ENCODE measurements at places on chromosomes 7 and 10.

DNA sequence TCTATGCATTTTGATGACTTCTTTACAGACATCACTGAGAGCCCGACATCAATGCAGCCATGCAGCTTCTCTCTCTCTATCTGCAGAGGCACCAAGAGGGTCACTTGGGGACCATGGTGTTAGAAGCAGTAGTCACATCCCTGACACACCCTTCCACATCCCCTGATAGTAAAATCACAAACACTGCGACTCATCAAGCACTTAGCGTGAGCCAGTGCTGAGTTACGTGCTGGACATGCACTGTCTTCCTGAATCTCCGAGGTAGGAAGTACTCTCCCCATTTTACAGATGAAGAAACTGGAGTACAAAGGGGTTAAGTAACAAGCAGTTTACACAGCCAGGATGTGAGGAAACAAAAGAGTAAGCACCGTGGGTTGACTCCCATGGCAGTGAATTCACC, 109.2 kb downstream of the OSBPL3 start:
- DNase-seq, result no peak

GRCh38 chr7:26112203-26112740, 39.7 kb upstream of the NFE2L3 start:
- DNase-seq, result no peak

GRCh38 chr7:156218544-156219306, 406.5 kb upstream of the SHH start:
- DNase-seq, result no peak

DNA sequence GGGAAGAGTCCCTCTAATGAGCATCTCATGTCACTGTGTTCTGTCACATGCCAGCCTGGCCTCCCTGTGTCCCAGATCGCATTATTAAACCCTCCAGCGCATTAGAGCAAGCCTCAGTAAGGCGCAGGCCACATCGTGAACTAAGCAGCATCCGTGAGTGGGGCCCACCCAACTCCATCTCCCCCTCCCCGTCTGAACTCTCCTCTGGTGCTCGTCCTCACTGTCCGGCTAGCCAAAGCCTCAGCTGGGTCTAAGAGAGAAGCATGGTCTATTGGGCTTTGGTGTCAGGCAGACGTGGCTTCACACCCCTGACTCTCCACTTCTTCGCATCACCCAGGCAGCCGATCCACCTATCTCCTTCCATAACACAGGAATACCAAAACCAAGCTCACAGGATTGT, 164.7 kb upstream of the LANCL2 start:
- no peak for DNase-seq

DNA sequence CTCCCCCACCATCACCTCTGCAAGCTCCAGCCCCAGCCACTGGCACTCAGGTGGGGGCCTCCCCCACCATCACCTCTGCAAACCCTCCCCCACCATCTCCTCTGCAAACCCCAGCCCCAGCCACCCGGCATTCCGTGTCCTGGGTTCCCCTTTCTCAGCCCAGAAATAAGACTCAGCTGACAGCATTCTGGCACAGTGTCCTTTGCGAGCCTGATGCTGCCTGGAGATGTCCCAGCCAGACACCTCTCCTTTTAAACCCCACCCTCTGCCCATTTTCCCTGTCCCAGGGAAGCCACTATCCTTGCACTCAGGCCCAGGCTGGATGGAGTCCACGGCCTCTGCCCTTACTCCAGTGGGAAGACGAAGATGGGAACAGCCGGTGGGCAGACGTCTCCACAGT, 49.8 kb downstream of the ELFN1 start:
- no peak for DNase-seq

DNA sequence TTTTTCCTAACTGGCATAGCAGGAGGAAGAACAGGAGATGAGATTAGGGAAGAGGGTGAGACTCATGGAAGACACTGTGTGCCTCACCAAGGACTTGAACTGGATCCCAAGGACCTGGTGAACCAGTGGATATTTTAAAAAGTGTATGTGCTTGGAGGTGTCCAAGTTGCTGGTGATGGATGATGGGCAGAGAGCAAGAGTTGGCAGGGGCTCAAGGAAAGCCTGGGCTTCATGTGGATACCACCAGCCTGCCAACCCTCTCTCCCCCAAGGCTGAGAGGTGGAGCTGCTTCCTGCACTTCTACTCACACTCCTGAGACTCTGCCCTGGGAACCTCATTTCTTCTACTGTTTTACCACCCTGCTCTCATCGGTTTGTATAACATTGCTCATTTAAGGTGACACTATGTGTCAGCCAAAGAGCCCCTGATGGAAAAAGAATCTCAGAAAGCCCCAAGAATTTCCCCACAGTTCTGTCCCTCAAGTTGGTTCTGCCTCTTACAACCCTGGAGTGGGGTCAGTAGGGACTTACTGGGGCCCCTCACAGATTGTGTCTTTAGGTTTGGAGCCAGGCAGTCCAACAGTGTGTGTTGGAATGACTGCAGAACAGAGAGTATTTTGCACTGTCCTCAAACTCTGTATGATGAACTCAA, 56.2 kb upstream of the PDCD4 start:
- DNase-seq, result no peak

GRCh38 chr7:40463446-40463845, 328.6 kb downstream of the SUGCT start:
- no peak for DNase-seq

DNA sequence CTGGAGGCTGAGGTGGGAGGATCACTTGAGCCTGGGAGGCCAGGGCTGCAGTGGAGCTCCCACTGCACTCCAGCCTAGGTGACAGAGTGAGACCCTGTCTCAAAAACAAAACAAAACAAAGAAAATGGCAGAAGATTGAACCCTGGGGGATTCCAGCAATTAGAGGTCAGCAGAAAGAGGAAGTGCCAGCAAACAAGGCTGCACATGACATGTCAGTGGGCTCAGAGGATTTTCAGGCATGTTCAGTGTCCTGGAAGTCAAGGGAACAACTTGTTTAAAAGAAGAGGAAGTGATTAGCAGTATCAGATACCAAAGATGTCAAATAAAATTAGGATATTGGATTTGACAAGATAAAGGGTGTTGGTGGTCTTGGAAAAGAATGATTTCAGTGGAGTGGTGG, 32.3 kb downstream of the RAB18 start:
- DNase-seq, result no peak

- DNase-seq, result no peak
Measured at GRCh38 chr10:125177641-125178640, 17.6 kb upstream of the CTBP2 start.

DNA sequence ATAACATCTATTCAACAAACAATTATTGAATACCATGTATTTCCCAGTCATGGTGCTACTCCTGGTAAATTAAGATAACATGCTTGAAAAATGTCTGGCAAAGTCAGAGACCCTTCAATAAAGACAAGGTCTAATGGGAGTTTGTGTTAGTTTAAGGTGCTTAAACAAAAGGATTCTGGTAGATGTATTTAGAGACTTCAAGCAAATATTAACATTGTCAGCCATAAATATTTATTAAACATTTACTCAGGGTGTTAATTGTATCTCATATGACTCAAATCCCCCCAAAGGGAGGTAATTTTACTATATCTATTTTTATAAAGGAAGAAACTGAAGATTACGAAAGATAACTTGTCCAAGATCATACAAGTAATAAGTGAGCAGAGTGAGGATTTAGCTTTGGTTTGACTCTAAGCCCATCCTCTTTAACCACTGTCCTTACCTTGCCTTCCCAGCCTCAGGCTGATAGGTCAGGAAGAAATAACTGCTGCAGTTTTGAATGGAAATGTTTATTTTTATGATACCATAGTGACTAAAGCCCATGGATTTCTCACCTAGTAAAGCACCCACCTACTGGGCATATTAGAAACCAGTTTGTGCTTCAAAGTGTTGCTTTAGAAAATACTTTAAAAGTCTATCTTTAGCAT, 215.4 kb downstream of the COBL start:
- DNase-seq, result no peak

DNA sequence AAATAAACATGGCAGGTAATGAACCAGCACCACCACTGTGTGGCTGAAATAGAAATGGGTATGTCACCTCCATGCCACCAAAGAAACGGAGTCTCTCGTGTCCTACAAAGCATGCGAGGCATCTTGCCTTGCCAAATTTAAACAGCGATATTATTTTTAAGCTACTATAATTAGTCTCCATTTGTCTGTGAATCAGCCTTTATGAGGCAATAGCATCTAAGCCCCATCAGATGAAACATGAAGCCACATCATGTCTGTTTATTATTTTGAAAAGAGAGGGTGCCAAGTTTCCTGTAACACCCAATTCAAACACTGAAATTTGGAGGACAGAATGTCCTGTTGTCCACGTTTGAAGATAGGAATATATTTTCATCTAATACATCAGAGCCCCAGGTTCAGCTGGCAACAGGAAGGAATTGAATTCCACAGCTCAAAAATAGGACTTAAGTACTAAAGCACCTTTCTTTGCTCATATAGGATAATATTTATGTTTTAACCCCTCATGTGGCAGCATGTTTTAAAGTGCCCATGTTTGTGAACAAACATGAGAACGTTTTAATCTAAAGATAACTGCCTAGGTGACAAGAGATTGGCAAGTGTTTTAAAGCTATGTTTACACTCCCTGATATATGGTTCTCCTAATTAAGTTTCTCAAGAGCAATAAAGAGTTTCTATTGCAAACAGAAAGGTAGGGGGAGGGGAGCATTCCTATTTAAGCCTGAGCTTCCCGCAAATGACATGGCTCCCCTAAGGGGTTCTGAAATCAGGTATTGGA, 86.8 kb downstream of the SORBS1 start:
- no peak for DNase-seq

DNA sequence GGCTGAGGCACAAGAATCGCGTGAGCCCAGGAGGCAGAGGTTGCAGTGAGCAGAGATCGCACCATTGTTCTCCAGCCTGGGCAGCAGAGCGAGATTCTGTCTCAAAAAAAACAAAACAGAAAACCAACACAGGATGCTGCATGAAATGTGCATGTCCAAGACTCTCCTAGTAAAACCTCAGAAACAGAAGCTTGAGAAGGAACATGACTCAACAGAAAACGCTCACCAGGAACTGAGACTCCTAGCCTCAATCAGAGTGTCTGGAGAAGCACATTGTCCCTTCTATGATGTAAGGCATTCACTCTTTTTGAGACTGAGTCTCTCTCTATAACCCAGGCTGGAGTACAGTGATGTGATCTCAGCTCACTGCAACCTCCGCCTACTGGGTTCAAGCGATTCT, 168.3 kb downstream of the MYOF start:
- no peak for DNase-seq

- no peak for DNase-seq
Measured at GRCh38 chr10:69292459-69292858, 14.2 kb downstream of the HK1 start.

DNA sequence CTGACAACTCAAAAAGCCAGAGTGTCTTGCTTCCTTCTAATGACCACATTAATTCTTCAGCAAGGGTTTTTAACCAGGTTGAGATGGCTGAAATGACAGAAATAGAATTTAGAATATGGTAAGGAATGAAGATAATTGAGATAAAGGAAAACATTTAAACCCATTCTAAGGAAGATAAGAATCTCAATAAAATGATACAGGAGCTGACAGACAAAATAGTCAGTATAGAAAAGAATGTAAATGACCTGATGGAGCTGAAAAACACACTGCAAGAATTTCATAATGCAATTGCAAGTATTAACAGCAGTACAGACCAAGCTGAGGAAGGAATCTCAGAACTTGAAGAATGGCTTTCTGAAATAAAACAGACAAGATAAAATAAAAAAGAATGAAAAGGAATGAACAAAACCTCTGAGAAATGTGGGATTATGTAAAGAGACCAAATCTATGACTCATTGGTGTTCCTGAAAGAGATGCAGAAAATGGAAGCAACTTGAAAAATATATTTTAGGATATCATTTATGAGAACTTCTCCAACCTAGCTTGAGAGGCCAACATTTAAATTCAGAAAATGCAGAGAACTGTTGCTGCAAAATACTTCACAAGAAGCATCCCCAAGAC, 87.1 kb downstream of the SAMD9 start:
- DNase-seq, result no peak

DNA sequence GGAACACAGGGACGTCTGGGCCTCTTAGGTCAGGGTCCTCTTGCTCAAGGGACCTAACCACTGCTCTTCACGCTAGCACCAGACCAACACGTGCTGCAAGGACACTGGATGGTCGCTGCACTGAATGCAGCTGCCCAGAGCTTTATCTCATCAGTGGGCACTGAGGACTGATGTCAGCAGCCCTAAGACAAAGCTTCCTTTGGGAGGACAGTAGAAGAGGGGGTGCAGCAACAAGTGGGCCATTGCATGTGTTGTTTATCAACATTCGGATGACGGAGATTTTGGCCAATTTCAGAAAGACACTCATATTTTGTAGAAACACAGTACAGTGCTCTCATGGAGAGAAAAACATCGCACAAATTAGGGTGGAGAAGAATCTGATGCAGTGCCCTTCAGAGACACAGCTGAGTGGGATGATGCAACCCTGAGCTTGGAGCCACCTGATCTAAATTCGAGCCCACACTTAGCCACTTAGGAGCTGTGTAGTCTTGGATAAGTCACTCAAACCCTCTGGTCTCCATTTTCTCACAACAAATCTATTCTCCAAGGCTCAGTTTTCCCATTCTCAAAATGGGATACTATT, 1.7 kb downstream of the OPALIN start:
- DNase-seq, result no peak

GRCh38 chr10:96327462-96327861, 23.2 kb downstream of the DNTT start:
- no peak for DNase-seq

DNA sequence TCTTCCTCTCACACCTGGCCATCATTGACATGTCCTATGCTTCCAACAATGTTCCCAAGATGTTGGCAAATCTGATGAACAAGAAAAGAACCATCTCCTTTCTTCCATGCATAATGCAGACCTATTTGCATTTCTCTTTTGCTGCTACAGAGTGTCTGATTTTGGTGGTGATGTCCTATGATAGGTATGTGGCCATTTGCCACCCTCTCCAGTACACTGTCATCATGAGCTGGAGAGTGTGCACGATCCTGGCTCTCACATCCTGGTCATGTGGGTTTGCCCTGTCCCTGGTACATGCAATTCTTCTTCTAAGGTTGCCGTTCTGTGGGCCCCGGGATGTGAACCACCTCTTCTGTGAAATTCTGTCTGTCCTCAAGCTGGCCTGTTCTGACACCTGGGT, 19.2 kb downstream of the OR2A14 start:
- DNase-seq, result no peak

- DNase-seq, result no peak
Measured at GRCh38 chr10:60985951-60986350, 42.0 kb upstream of the RHOBTB1 start.

GRCh38 chr7:86930554-86931307, 128.7 kb downstream of the ELAPOR2 start:
- DNase-seq, result no peak

GRCh38 chr7:155788616-155789000, 23.7 kb downstream of the SHH start:
- DNase-seq, result no peak

DNA sequence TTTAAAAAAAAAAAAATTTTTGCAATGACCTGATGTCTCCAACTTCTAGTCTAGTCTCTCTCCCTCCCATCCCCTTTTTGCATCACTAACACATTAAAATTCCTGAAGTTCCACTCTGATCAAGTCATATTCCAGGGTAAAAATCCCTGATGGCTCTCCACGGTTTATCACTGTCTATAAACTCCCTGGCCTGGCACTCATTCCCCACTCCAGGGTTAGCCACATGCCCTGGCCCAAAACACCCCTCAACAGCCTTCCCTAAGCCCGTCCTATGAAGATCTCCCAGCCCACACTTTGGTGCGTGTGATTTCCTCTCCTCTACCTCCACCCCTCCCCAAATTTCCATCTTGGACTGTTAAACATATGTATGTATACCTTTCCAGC, 125.4 kb downstream of the JAZF1 start:
- DNase-seq, result no peak

All from GM04504 (cell line).